ENCODE measurements at places on chromosomes 1 and 21.

- DNase-seq = no peak
Measured at GRCh38 chr1:1359308-1359663, 931 bp upstream of the MXRA8 start.

DNA sequence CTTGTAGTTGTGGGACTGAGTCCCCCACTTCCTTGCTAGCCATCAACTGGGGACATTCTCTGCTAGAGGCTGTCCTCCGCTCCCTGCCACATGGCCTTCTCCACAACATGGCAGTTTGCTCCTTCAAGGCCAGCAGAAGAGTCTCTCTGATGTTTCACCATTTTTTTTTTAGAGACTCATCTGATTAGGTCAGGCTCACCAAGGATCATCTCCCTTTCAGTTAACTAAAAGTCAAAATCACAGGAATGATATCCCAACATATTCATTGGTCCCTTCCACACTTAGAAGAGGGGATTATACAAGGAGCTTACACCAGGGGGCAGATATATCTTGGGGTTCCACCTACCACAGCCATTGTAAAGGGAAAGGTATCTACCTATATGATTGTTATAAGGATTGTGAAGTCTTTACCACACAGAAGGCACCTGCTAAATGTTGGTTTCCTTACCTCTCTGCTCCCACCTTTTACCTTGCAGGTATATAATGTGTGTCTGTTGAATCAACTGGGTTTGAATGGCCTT, 23.3 kb downstream of the RIMKLA start:
- DNase-seq = peak; percentile 23

DNA sequence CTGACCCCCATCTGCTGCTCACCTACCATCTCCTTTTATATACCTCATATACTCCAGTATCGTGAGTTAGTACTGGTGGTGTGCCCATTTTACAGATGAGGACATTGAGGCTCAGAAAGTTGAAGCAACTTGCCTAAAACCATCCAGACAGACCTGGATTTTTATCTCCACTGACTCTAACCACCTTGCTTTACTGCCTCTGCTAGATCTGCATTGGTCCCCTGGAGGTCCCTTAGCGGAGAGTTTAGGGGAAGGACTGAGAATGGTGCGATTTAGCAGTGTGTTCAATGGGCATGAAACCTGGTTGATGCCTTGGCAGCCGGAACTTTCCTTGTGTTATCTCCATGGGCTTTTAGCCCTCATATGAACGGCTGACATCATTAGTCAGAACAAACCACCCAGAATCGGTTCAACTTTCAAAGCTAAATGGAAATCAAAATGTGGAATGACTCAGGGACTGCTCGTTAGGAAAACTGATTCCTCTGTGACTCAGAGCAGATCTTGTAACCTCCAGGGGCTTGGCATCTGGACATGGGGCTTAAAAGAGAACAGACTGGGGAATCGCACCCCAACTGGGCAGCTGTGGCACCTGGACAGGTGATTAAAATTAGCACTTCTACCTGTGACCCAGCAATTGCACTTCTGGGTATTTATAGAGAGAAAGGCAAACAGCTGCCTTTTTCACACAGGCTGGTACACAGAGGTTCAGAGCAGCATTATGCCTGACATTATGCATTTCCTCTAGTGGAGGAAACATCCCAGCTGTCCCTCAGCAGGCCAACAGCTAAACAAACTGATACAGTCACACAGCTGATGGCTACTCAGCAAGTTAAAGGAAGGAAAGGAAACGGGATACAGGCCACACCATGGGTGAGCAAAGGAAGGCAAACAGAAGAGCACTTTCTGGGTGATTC, 25.3 kb downstream of the TMEM51 start:
- DNase-seq = peak; percentile 92

- no peak for DNase-seq
Measured at GRCh38 chr1:168472223-168472622, 71.6 kb downstream of the XCL2 start.

DNA sequence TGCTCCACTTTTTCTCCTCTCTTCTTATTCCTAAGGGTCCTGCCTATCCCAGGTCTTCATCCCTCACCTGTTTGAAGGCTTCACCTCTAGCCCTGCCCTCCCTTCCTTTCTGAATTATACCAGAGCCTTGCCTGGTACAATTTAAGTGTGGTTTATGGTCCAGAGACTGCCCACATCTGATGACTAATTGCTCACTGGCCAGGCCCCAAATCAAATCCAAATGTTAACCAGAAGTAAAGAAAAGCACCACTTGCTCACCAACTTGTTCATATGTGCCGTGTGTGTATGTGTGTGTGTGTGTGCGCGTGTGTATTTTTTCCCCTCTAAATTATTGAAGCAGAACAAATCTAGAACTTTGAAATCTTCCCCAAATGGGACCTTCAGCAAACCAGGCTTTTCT, 26.4 kb downstream of the MYOM3 start:
- DNase-seq = no peak

GRCh38 chr1:107653765-107654164, 311.2 kb downstream of the VAV3 start:
- DNase-seq = no peak

DNA sequence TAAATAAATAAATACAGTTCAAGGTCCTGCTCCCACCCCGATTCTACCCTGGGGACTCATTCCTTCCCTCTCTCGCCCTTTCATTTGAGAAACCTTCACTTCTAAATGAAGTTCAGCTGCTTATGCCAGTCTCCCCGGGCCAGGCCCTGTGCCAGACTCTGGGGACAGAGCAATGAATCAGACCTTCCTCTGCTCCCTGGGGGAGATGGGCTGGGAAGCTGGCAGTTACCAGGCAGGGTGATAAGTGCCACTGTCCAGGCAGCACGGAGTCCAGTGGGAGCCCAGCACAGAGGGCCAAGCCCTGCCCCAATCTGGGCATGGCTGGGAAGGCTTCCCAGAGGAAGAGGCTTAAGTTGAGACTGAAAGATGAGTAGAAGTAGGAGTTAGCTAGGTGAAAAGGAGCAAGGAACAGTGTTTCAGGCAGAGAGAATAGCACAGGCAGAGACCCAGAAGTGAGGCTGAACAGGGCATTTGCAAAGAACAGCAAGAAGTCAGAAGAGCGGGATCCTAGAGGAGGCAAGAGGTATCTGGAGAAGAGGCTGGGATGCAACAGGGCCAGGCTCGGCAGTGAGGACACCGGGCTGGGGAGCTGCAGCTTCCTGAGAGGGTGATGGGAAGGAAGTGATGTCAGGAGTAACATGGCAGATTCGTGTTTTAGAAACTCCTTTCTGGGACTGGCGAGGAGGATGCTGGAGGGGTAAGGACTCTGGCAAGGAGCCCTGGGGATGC, 13.5 kb downstream of the KCNQ4 start:
- peak; percentile 49 for DNase-seq

- DNase-seq = no peak
Measured at GRCh38 chr1:175307160-175307559, 114.6 kb upstream of the KIAA0040 start.

- peak; percentile 60 for DNase-seq
Measured at GRCh38 chr1:36384542-36385409, 948 bp downstream of the STK40 start.

DNA sequence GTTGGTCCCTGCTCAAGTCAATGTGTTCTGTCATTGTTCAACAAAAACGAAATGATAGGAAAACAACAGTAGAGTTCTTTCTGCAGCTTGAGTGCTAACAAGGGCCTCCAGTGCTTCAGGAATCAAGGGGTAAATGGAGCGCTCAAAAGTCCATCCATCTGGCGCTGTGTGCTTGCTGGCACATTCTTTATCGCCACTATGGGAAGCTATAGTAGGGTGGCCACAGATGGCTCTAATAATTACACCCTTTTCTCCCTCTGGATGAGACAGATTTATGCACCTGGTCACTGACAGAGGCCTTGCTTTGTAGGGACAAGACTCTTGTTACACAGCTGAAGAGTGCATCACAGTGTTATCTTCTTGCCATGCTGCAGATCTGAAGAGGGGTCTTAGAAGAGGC, 136.0 kb downstream of the GDAP2 start:
- DNase-seq = no peak

DNA sequence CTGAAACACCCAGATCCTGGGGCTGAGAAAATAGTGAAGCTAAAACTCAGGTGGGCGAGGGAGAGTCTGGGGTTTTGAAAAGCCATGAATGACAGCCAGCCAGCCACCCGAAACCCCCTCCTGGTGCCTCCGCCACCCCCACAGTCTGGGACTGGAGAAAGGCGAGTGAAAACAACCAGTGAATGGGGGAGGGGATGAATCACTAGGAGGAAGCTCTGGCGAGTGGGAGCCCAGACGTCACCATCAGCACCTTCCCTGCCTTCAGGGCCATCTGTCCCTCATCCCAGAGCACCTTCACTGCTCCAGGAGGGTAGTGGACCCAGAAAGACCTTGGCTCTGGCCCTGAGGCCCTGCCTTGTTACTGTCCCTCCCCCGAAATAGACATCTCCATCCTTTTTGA, 9.2 kb downstream of the RORC start:
- no peak for DNase-seq

- DNase-seq = peak; percentile 78
Measured at GRCh38 chr1:159177272-159177907, 6.0 kb downstream of the CADM3 start.

Data from lung microvascular endothelial cell (primary cell).